ENCODE measurements at places on chromosomes 6 and 20.

- no peak for DNase-seq
These were observed 538.0 kb downstream of the UTRN start for GRCh38 chr6:144823131-144823530.

DNA sequence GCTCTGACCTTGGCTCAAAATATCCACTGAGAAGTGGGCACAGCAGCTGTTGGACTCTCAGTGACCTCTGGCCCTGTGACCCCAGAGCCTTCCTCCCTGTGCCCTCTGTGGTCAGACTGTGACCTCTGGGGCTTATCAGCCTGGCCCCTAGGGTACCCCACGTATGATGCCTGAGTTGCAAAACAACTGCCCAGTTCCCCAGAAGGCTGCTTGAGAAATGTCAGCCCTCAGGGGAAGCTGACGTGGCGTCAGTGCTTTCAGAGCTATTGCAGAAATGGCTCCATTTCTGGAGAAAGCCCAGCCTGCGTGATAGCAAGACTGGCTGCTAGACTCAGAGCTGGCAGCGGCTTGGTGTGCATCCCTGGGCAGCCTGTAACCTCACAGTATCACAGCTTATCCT, 31.5 kb upstream of the TGM2 start:
- no peak for DNase-seq

DNA sequence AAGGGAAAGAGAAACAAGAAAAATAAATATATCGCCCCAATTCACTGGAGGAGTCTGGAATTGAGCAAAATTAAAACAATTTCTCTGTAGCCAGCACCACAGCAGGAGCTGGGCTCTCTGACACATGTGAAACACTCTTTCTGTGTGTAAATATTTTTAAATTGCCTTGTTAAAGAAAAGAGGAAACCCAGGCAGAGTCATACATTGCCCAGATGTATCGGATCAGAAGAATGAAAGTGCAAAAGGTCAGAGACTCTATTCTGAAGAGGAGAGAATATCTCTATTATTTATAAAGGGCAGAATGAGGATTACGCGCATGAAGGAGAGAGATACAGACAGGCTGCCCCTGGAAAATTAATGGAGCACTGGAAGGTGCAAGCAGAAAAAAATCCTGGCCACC, 127.0 kb upstream of the MAN1A1 start:
- DNase-seq, result no peak

GRCh38 chr6:137821491-137821890, 45.6 kb upstream of the TNFAIP3 start:
- no peak for DNase-seq

DNA sequence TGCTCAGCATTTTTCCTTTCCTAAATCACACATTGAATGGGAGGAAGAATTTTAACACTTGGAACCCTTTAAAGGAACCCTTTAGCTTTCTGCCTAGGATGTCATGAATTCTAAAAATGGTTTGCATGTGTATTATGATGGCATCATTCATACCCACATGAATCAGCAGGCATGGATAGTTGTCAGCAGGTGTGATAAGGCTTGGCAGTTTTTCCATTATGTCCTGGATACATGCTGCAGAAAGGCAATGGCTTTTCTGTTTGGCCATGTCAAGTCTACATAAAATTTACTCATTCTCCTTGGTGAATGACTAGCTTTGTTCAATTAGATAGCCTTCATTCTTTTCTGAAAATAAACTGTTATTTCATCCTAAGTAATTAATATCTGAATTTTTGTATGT, 353.7 kb downstream of the GRIK2 start:
- DNase-seq, result no peak

DNA sequence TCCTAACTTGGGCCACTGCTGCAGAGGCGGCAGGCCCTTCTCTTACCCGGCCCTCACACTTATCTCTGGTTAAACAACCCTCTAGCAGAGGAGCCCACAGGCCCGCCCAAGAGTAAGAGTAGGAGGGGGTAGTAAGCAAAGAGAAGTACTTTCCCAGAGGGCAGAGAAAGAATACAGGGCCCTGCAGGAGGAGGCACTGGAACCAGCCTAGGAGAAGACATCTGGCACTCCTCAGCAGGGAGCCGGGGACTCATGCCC, 10.1 kb downstream of the MTCH1 start:
- DNase-seq, result no peak

GRCh38 chr20:35013421-35014411, 58.0 kb downstream of the MYH7B start:
- DNase-seq, result no peak

DNA sequence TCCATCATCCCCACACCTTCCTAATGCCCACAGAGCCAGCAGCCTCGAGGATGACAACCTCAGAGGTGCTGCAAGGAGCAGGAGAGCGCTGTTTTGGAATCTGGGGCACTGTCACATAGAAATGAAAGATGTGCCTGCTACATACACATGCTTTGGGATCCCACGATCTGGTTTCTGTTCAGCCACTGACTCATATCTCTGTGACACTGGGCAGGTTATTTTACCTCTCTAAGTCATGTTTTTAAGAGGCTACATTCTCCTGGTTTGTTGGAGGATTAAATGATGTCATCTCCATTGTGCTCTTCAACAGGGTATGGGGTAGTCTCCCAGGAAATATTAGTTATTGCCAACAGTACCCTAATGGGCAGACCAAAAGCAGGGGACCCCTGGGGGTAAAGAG, 32.6 kb upstream of the TAB2 start:
- DNase-seq, result no peak

DNA sequence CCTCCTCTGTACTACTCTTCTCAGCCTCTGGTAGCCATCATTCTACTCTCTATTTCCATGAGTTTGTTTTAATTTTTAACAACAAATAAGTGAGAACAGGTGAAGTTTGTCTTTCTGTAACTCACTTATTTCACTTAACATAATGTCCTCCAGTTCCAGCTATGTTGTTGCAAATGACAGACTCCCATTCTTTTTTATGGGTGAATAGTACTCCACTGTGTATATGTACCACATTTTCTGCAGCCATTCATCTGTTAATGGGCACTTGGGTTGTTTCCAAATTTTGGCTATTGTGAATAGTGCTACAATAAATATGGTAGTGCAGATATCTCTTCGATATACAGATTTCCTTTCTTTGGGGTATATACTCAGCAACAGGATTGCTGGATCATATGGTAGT, 73.7 kb upstream of the TNFRSF21 start:
- DNase-seq, result no peak

GRCh38 chr6:4008324-4009047, 70.5 kb downstream of the FAM217A start:
- peak; percentile 83 for DNase-seq

Data from NCI-H460 (cell line).